NCI-H1436 (cell line): ENCODE measurements at places on chromosomes 2 and 18.
A peak's percentile ranks its signal among the peaks of the same experiment; 100 is the strongest.

GRCh38 chr18:37019157-37019827 lies 190.4 kb downstream of the KIAA1328 start:
- no peak for DNase-seq

DNA sequence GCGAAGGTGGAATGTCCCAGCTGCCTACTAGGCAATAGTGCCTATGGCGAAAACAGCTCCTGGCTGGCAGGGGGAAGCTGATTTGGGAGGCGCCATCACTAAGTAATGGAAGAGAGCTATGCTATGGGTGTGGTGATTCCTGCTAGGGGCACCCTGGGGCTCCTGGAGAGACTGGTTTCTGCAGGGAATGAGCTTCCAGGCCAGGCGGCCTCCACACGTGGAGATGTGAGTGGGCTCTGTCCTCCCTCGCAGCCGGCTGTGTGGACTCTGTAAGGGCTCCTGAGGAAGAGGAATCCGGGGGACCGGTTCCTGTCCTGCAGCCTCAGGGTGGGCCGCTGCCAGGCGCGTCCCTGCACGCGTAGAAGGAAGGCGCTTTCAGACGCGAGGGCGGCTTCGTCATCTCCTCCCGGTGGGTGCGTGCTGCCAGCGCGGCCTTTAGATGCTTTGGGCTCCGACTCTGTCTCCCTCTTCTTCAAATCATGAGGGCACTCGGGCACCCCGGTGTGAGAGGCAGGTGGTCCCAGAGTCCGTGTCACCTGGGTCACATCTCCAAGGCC lies 55.5 kb upstream of the ANKRD62 start:
- no peak for DNase-seq

DNA sequence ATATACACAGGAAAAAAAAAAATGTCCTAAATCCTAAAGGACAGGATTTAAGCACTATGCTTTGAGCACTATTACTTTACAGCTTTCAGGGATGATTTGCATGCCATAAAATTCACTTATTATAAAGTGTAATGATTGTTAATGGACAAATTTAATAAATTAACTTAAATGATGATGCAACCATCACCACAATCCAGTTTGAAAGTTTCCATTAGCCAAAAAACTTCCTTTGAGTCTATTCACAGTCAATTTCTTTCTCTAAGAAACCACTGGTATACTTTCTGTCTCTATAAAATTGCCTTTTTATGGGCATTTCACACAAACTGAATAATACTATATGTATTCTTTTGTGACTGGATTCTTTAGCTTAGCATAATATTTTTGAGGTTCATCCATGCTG lies 111.1 kb upstream of the RIOK3 start:
- no peak for DNase-seq

- peak; percentile 41 for DNase-seq
These were observed 57.3 kb upstream of the SNTG2 start for GRCh38 chr2:893311-893710.

DNA sequence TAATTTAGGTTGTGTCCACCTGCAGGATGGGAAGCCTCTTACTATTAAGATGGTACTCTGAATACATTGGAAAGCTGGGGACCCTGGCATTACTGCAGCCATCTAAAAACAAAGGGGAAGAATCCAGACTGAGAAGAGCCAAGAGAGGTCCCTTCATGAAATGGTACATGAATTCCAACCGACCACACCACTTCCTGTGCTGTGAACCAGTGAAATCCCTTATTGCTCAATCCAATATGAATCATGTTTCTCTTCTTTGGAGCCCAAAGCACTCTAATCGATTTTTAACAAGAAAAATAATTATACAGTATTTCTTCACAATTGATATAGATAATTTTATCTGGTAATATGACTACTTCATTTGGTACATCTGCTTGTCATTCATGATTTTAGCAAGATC lies 479.7 kb upstream of the RAB6C start:
- no peak for DNase-seq

- no peak for DNase-seq
These were observed 41.5 kb downstream of the ODC1 start for GRCh38 chr2:10406491-10407188.

DNA sequence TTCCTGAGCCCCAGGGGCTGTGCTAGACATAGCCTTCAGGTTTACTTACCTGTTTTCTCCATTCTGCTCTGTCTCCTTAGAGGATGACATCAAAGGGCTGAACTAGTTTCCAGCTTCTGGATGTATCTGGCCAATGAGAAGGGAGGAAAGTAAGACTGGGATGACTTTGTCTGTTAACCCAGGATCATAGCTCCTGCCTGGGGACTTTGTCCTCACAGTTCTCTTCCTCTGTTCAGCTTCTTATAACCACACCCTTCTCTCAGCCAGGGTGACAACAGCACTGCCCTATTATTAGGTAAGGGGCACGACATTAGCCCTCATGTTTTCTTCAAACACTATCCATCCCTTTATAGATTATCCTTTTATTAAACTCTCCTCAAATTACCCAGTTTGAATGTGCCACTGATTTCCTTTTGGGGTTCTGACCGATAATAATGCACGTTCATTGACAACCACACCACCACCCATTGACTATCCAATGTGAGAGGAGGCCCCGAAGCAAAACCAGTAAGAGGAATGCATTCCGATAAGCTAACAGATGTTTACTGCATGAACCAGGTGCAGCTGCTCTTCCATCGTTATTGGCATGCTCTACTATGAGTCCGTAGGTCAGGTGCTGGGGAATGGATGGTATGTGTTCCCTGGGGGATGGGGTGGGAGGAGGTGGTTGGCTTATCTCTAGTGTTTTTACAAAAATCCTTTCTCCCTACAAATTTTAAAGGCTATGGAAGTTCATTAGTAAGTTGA lies 23.5 kb downstream of the TSN start:
- no peak for DNase-seq

DNA sequence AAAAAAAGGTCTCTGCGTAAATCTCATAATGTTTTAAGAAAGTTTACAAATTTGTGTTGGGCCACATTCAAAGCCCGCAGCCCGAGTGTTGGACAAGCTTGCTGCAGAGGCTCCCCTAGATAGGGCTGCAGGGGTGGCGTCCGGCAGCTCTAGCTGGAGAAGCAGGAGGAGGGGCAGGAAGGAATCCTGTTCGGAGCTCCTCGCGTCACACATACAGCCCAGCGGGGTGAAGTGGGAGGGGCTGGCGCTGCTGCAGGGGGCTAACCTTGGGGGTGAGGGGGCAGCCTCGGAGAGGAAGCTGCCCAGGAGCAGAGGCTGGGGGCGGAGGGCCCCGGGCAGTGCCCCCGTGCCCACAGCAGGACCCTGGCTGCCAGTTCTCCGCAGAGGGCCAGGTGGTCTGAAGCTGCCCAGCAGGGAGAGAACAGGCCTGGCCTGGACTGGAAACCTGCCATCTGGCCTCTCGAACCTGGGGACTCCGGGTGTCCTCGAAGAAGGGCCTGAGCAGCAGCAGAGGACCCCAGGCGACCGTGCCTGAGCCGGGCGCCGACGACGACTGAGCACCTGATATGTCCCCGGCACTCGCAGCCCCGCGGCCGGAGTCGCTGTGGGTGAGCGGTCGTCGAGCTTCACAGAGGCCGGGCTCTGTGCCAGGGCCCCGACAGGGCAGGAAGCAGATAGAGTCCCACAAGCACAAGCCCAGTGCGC lies 2.6 kb upstream of the GPR35 start:
- DNase-seq: no peak

DNA sequence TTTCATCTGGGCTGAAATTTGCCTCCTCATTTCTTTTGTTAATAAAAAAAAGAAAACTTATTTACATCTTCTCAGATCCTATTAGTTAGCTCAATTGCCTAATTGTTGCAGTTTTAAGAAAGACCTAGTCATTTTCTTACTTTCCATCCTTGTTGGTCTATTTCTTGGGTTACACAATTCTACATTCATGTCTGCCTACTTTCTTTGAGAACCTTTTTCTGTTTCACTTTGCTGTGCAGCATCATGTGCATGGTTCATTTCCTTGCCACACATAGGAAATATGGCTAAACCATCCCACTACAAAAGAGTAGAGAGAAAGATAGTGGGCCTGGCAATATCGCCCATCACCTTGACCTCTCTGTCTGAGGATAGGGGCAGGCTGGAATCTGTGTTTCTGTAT lies 780.7 kb upstream of the FANCL start:
- no peak for DNase-seq

DNA sequence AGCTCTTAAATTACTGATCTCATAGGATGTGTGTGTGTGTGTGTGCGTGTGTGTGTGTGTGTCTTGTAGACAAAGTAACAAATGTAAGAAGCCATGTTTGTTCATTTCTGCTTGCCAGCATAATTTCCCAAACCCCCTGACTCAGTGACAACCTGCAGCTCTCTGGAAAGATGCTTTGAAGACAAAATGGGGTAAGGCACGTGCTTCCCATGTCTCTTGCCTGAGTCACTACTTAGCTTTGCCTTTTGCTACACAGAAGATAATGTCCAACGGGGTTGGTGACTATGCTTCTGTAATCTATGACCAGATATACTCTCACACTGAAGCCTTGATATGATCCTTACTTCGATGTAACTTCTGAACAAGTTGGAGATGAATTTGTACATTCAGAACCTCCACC lies 332.0 kb downstream of the SLC4A3 start:
- no peak for DNase-seq

DNA sequence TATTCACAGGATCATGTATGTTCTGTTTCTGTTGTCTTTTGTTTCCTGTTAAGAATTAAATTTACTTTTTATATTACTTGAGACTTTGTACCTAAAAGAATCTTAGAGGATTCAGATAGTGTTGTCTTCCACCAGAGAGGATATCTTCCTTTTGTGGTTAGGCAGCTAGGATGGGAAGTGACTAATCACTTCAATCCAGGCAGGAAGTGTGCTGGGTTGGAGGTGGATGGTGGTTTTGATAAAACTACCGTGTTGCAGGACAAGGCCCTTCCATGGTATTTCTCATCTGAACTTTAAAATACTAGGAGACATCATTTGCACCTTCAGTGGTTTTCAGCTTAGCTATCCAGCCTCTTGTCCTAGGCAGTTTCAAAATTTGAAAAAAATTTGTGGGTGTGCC lies 728.6 kb upstream of the CDH2 start:
- no peak for DNase-seq

DNA sequence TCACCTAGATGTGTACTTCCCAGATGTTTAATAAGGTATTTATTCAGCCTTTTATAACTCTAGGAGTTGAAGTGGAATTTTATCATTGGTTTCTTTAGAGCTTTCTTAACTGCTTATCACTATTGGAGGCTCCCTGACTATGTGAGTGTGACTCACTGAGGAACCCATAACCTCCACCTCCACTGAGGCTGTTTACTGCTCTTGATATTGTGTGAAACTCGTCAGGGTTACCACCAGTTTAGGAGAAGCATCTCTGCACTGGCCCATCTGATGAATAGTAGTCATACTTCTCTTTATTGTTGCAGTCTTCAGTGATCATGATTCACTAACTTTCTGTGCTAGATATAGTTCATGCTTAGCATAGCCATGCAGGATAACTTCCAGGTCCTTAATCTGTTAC lies 79.6 kb upstream of the UBXN4 start:
- DNase-seq: no peak

- DNase-seq: no peak
These were observed 35.8 kb downstream of the CIB4 start for GRCh38 chr2:26605195-26605998.

GRCh38 chr2:37585295-37585908 lies 86.0 kb downstream of the CDC42EP3 start:
- DNase-seq: no peak

DNA sequence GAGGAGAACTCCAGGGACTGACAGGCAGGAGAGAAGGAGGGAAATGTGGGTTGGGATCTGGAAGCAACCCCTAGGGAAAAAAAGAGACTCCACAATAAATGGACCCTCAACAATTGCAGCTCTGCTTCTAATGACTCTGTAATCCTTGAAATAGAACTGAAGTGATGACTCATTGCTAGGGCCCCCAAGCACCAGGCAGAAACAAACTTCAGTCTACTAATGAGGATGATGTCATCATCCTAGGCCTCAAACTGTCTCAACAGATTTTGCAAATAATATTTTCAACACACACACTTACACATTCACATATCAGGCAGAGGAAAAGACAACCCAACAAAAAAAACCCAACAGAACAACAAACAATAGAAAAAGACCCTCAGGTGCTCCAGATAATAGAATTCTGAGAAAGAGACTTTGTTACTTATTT lies 143.3 kb downstream of the HDAC4 start:
- no peak for DNase-seq

GRCh38 chr2:216279031-216279430 lies 93.3 kb downstream of the MARCHF4 start:
- DNase-seq: no peak

- no peak for DNase-seq
These were observed 6.7 kb downstream of the BCL2 start for GRCh38 chr18:63312737-63313395.
